Occipital lobe (tissue), 3 donors: ENCODE measurements at places on chromosomes 1 and 21. TPM values are rescaled to one million over a fixed set of nuclear protein-coding genes. Genes with fewer than 3 reads are reported as not detected.

The SPATA45 gene
- not detected for total RNA-seq

The TRIM33 gene
- total RNA-seq: 85.6 TPM

The RAB3B gene
- total RNA-seq: 8.4 TPM

The AP4B1 gene
- total RNA-seq: 36.2 TPM

The WNT3A gene
- total RNA-seq: not detected

The MIXL1 gene
- not detected for total RNA-seq

The LDLRAP1 gene
- 1.2 TPM for total RNA-seq

The LCA5L gene
- total RNA-seq: not detected

- no peak for DNase-seq
Measured at GRCh38 chr1:105100102-105100501, 1350.4 kb downstream of the AMY1C start.

DNA sequence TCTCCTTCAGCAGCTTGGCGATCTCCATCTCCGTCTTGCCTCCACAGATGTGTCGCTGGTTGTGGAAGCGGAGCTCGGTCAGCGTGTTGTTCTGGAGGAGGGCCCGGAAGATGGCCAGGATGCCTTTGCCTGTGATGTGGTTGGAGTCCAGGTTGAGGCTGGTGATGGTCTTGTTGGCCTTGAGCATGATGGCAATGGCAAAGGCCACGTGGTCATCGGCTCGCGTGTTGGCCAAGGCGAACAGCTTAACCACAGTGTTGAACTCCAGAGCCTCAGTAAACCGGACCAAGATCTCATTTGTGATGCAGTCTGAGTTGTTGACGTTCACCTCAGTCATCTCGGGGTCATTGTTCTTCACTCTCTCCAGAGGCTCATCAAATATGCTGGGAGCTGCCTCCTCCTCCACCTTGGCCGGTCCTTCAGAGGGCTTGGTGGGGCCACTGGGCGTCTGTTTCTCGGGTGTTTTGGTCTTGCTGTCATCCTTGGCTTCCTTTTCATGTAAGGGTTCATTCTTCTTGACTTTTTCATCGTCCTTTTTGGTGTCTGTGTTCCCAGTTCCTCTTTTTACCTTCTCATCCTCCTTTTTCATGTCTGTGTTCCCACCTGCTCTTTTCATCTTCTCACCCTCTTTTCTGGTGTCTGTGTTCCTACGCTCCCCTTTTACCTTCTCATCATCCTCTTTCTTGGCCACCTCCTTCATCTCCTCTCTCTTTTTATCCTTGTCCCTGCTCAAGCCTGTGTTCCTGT is 11.2 kb downstream of the SHISA4 start:
- no peak for DNase-seq

- DNase-seq: no peak
Measured at GRCh38 chr1:17119773-17120480, 676 bp upstream of the PADI2 start.

- no peak for DNase-seq
Measured at GRCh38 chr21:26753822-26754221, 91.4 kb downstream of the ADAMTS1 start.

DNA sequence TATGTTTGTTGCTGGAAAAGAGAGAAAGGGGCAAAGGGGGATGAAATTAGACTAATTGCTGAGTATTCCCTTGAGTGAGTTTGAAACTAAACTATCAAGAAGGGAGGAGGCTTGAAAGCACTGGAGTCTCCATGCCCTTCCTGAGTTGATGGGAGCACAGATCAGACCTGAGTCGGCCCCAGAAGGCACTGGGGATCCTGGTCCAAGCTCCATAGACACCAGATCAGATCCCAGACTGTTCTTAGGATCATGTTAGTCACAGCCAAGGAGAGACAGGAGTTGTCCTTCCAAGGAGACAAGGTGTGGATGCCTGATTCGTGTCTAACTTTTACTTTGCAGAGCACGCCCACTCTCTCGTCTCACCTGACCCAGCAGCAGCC is 152.3 kb downstream of the NR5A2 start:
- DNase-seq: no peak
